ENCODE measurements at places on chromosomes 5 and 9.

GRCh38 chr5:57320582-57320981 is 146.7 kb downstream of the GPBP1 start:
- no peak for DNase-seq

- no peak for DNase-seq
These were observed 426.2 kb upstream of the PTPRD start for GRCh38 chr9:11039006-11039405.

DNA sequence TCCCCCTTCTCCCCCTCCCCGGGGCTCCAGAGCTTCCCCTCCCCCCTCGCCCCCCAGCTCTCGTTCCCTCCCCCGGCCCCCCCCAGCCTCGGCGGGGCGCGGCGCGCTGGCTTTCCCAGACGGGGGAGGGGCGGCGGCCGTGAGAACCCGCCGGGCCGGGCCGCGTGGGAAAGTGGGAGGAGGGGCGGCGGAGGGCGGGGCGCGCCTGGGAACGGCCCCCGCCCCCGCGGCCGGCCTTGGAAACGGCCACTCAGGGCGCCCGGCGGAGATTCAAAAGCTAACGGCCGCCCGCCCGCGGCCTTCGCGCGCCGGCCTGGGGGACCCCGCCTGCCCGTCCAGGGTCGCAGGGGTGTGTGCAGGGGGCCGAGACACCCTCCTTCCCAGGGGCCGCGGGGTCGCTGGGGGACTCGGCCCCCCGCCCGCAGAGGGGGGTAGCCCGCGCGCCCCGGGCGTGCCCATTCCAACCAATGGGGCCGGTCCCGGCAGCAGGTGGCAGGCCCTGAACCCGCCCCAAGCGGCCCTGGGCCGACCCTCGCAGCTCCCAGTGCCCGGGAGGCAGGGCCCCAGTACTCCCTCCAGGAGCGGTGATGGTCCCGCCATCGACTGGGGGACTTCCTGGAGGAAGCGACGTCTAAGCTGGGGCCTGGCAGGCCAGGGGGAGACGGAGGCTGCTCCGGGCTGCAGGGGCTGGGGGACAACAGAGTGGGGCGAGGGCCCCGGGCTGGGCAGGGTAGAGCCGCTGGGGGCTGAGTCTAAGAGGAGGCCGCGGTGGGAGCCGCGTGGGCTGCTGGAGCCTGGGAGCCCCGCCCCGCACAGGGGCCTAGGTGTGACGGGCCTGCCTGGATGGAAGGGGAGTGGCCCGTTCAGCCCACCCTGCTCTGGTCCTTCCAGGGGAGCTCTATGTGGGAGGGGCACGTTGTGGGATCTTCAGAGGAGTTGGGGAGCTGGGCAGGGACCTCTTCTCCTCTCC is 14.2 kb upstream of the NRARP start:
- DNase-seq, result peak; percentile 57

DNA sequence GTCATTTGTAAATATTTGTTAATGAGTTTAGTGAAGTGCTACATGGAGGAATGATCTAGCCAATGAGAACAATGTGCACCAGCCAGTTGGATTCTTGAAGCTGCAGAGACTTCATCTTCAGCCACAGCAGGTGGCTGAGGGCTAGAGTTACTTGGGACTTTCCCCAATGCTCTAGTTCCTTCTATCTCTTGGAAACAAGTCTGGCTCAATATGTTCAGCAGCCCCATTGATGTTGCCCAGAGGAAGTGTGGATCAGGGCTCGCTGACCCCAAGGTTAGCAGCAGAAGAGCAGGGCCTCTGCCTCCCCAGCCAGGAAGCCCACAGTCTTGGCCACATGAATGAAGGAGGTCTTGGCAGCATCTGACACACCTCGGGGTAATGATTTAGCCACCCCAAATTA is 117.5 kb downstream of the SLC1A3 start:
- no peak for DNase-seq

All from right lobe of liver (tissue), 6 donors.